Immature natural killer cell (primary cell): ENCODE measurements at places on chromosomes 5 and 9.

DNA sequence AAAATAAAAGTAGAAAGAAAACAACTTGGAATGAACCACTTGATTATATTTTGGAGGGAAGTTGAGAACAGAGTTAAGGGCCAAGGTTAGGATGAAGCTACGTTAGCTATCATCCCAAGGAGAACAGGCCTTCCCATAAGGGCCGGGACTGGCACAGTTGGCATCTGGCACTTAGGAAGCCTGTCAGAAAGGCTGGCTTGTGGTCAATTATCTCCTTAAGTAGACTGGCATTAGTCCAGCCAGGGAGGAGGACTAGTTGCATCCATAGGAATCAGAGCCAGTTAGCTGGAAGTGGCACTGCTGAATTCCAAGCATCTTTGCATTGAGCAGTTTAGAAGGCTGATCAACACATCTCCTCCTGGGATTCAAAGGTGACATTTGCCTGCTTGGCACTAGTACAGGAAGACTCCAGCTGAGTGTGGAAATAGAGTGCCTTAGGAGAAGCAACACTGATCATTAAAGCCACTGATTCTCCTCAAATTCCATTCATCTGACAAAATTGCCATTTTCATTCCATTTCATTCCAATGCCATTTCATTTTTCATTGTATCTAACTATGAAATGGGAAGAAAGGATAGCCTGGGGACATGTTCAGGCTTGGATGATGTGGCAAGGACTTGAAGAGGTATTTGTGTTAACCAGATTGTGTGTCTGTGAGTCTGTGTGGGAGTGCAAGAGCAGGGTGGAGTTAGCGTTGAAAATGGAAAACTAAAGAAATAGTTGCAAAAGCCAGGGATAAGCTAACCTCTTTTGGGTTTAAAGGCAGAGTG lies 5.5 kb downstream of the FOXB2 start:
- peaks cover 3% of the 10 kb centered on the region for H3K4me1 ChIP-seq
- no peak overlapping the region for H3K4me3 ChIP-seq
- H3K27me3 ChIP-seq = peaks cover 24% of the 10 kb centered on the region
- H3K36me3 ChIP-seq = no peaks in the 10 kb centered on the region
- H3K27ac ChIP-seq = no peak overlapping the region

- peak overlapping the region; percentile 32 for H3K4me3 ChIP-seq
- peak; percentile 65 for DNase-seq
- H3K36me3 ChIP-seq = no peaks in the 10 kb centered on the region
- no peaks in the 10 kb centered on the region for H3K27me3 ChIP-seq
- H3K27ac ChIP-seq = peak overlapping the region; percentile 94
These were observed 2.4 kb upstream of the IL7R start for GRCh38 chr5:35854248-35854647.

GRCh38 chr5:146633323-146633764 lies 117.4 kb upstream of the GPR151 start:
- H3K4me1 ChIP-seq = peaks cover 18% of the 10 kb centered on the region
- no peak overlapping the region for H3K4me3 ChIP-seq
- DNase-seq = no peak
- peaks cover 65% of the 10 kb centered on the region for H3K36me3 ChIP-seq

- H3K4me3 ChIP-seq = no peak overlapping the region
- H3K4me1 ChIP-seq = peaks cover 52% of the 10 kb centered on the region
- no peak for DNase-seq
- H3K36me3 ChIP-seq = no peaks in the 10 kb centered on the region
These were observed 3.5 kb upstream of the TNIP1 start for GRCh38 chr5:151084363-151084762.

DNA sequence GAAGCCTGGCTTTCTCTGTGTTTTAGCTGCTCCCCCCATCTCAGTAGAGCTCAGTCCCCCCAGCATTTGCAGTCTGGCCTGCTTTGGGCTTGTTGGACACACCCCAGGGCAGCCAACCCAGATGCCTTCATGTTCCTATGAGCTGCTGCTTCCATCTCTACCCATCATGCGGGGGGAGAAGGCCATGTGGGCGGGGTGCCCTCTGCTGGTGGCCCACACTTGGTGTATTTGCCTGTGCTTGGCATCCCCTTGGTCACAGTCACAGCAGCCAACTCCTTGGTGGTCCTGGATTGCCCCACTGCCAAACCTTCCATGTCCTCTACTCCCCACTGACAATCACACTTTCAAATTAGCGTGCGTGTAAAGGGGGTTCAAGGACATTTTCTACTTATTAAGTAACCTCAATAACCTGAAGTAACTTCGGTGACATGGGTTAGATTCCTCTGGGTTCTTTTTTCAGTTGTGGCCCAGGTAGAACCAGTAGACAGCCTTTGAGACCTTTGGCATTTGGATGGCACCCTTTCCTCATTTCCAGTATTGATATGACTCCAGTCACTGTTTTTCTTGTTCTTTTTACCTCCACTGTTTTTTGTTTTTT lies 42.8 kb downstream of the SNX30 start:
- no peaks in the 10 kb centered on the region for H3K27me3 ChIP-seq
- no peak overlapping the region for H3K4me3 ChIP-seq
- peak; percentile 68 for DNase-seq

- peaks cover 39% of the 10 kb centered on the region for H3K36me3 ChIP-seq
- DNase-seq = no peak
- no peak overlapping the region for H3K4me3 ChIP-seq
These were observed 60.4 kb downstream of the USP20 start for GRCh38 chr9:129895376-129896268.

DNA sequence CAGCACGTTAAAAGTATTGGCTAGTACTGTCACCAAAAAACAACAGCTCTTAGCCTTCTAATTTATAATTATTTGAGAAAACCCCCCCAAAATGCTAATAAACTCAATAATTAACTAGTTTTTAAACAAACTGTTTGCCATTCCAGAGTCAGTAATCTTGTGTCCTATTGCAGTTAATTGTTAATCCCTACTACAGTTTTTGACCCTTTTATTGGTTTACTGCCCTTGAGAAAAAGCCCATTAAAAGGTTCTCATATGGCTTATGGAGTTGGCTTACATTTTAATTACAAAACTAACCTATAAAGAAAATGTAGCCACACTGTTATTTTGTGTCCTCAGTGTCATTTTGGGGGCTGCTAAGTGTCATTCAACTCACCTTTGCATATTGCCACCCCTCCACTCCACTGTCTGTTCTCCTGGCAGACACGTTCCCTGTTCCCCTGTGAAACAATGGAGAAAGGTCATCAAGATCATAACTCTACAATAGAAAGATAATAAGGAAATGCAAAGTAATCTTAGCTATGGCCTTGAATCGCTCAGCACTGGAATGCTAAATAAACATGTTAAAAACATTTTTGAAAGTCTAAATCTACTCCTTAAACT lies 51.6 kb upstream of the TXNDC8 start:
- no peaks in the 10 kb centered on the region for H3K4me1 ChIP-seq
- no peak overlapping the region for H3K27ac ChIP-seq
- H3K27me3 ChIP-seq = no peaks in the 10 kb centered on the region
- no peak overlapping the region for H3K4me3 ChIP-seq

GRCh38 chr5:142293486-142293885 lies 31.3 kb downstream of the SPRY4 start:
- peaks cover 18% of the 10 kb centered on the region for H3K4me1 ChIP-seq
- H3K27ac ChIP-seq = no peak overlapping the region
- no peak overlapping the region for H3K4me3 ChIP-seq

DNA sequence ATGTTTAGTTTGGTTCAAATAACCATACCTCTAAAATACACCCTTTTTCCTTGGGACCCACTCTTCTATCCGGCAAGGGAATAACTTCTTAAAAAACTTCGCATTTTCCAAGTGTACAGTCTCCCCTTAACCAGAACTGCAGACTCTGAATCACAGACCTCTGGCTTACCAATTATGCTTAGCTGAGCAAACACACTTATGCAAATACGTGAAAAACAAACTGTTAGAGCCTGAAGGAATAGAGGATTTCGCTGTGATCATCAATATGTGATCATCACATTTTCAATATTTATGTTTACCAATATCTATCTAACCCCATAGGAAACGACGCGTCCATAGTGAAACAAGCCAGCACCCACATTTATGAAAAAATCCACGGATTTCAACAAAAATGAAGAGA lies 1.3 kb downstream of the LPAR1 start:
- peaks cover 10% of the 10 kb centered on the region for H3K27me3 ChIP-seq
- peaks cover 13% of the 10 kb centered on the region for H3K4me1 ChIP-seq
- no peak for DNase-seq

DNA sequence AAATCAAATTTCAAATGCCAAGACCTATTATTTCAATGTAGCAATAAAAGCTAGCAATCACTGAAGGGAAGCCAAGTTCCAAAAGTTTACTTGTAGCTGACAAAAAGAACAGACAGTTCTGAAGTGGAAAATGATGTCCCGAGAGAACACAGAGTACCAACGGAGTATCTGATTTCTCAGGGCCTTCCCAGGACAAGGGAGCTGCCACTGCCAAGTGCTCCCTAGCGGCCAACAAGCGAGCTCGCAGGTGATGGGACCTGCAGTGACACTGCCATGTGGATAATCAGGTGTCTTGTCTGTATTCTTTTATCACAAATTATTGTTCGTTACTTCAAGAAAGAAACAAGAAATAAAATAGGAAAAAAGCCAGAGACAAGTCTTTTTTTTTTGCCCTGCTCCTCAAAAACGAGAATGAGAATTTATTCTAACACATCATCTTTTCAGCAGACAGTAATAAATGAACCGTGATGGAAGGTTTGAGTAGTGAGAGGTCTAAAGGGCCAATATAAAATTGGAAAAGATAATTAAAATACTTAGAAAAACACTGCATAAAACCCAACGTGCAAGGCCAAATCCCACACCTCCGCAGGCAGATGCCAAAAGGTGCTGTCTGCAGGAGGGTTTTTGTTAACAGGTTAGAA lies 159.4 kb downstream of the MYO10 start:
- H3K27me3 ChIP-seq = no peaks in the 10 kb centered on the region
- no peaks in the 10 kb centered on the region for H3K36me3 ChIP-seq
- no peak overlapping the region for H3K27ac ChIP-seq
- no peak overlapping the region for H3K4me3 ChIP-seq

GRCh38 chr9:103242025-103242424 lies 246.9 kb downstream of the CYLC2 start:
- no peaks in the 10 kb centered on the region for H3K36me3 ChIP-seq
- no peak overlapping the region for H3K4me3 ChIP-seq
- H3K27me3 ChIP-seq = no peaks in the 10 kb centered on the region
- no peak overlapping the region for H3K27ac ChIP-seq
- no peak for DNase-seq

- DNase-seq = no peak
- peak overlapping the region; percentile 28 for H3K4me3 ChIP-seq
- H3K27me3 ChIP-seq = peaks cover 12% of the 10 kb centered on the region
- peaks cover 4% of the 10 kb centered on the region for H3K36me3 ChIP-seq
- H3K27ac ChIP-seq = peak overlapping the region; percentile 76
These were observed 20.8 kb downstream of the MARCHF6 start for GRCh38 chr5:10374046-10375022.

GRCh38 chr9:87944682-87945081 lies 26.9 kb downstream of the SPATA31C1 start:
- no peak overlapping the region for H3K27ac ChIP-seq
- DNase-seq = no peak
- peaks cover 17% of the 10 kb centered on the region for H3K27me3 ChIP-seq
- no peaks in the 10 kb centered on the region for H3K4me1 ChIP-seq

GRCh38 chr9:122204055-122204454 lies 24.7 kb downstream of the LHX6 start:
- no peak overlapping the region for H3K27ac ChIP-seq
- no peaks in the 10 kb centered on the region for H3K4me1 ChIP-seq
- H3K27me3 ChIP-seq = no peaks in the 10 kb centered on the region
- H3K4me3 ChIP-seq = no peak overlapping the region
- DNase-seq = no peak
- H3K36me3 ChIP-seq = no peaks in the 10 kb centered on the region

GRCh38 chr9:6925836-6926235 lies 168.1 kb downstream of the KDM4C start:
- peak overlapping the region; percentile 42 for H3K27ac ChIP-seq
- H3K4me1 ChIP-seq = peaks cover 51% of the 10 kb centered on the region
- DNase-seq = no peak
- no peaks in the 10 kb centered on the region for H3K27me3 ChIP-seq
- H3K36me3 ChIP-seq = peaks cover 12% of the 10 kb centered on the region

GRCh38 chr5:78499485-78499884 lies 139.1 kb downstream of the SCAMP1 start:
- H3K4me1 ChIP-seq = no peaks in the 10 kb centered on the region
- H3K36me3 ChIP-seq = no peaks in the 10 kb centered on the region
- DNase-seq = no peak
- H3K27ac ChIP-seq = no peak overlapping the region

- no peaks in the 10 kb centered on the region for H3K4me1 ChIP-seq
- H3K36me3 ChIP-seq = peaks cover 14% of the 10 kb centered on the region
- H3K4me3 ChIP-seq = no peak overlapping the region
- no peaks in the 10 kb centered on the region for H3K27me3 ChIP-seq
These were observed 46.3 kb downstream of the PTCD2 start for GRCh38 chr5:72366324-72366976.

- DNase-seq = no peak
- peaks cover 2% of the 10 kb centered on the region for H3K27me3 ChIP-seq
- no peak overlapping the region for H3K4me3 ChIP-seq
These were observed 209.6 kb downstream of the FBN2 start for GRCh38 chr5:128328446-128328845.

GRCh38 chr5:38078161-38078560 lies 180.2 kb upstream of the EGFLAM start:
- peaks cover 2% of the 10 kb centered on the region for H3K27me3 ChIP-seq
- H3K36me3 ChIP-seq = no peaks in the 10 kb centered on the region
- H3K4me3 ChIP-seq = no peak overlapping the region
- no peak for DNase-seq

GRCh38 chr9:73199886-73200285 lies 48.2 kb downstream of the ANXA1 start:
- no peak overlapping the region for H3K27ac ChIP-seq
- H3K4me1 ChIP-seq = no peaks in the 10 kb centered on the region
- no peaks in the 10 kb centered on the region for H3K36me3 ChIP-seq
- H3K27me3 ChIP-seq = peaks cover 8% of the 10 kb centered on the region

DNA sequence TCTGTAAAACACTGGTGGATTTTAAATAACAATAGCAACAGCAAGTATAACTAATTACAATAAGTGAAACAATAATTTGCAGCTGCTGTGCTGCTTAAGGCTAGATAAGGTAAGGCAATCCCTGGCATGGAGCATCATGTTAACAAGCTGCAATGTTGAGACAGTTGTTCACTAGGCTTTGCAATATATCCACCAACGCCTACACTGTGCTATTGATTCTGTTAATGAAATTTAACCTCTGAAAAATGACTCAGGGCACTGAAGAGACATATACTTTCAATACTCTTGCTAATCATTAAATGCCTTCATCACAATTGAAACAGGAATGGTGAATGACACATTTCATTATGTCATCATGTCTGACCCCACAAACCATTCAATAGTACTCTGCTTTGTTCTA lies 255.0 kb downstream of the EFNA5 start:
- H3K27ac ChIP-seq = no peak overlapping the region
- H3K36me3 ChIP-seq = peaks cover 4% of the 10 kb centered on the region
- H3K27me3 ChIP-seq = peaks cover 2% of the 10 kb centered on the region
- no peak for DNase-seq

- H3K4me3 ChIP-seq = no peak overlapping the region
- DNase-seq = no peak
- no peaks in the 10 kb centered on the region for H3K36me3 ChIP-seq
These were observed 193.9 kb downstream of the SEC61B start for GRCh38 chr9:99416007-99416406.
